ENCODE measurements at places on chromosomes 16 and 17.

DNA sequence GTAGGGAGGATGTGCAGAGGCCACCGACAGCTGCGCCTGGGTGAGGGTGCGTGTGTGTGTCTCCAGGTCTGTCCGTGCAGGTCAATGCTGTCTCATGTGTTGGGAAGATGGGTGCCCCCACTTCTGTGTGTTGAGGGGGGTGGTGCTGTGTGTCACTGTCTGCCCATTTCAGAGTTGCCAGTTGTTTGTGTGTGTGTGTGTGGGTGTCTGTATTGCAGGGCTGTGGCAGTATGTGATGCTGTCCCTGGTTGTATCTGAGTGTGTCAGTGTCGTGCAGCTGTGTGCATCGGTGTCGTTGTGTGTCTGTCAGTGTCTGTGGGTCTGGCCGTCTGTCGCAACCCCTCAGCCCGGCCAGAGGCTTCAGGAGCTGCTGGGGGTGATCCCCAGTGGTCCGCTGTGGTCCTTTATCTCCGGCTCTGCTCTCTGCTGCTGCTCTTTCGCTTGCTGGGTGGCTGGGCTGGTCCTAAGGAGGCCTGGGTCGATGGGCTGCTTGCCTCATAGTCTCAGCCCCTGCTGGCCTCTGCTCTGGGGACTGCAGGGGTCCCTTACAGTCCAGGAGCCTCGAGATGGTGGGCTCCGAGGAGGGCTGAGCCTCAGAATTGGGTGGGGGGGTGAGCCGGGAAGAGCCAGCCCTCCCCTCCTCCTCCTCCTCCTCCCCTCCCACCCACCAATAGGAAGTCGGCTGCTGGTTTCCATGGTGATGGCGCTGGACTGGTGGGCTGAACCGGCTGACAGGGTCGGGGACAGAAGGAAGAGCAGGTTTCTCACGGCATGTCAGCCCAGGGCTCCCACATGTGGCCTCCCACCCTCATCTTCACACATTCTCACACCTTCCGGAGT is at the start of gene TSPOAP1:
Gene TSPOAP1, minus strand, starts transcription at position 601 of the 840 bp plus-strand sequence. CDS start 875 bp downstream, outside the sequence.
- DNase-seq, result no peak

DNA sequence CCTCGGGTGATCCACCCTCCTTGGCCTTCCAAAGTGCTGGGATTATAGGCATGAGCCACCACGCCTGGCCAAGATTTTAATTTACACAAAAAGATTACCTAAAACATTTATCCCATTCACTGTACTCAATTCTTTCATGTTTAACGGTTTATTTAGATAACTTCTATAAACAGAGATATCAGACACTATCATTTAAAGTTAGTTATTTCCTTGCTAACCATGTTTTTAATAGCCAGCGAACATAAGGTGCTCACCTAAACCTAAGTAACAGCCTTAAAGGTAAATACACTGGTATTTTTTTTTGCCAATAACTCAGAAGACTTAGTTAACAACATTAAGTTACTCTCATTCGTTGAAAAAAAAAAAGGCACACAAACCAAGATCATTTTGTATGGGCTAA is 82.0 kb upstream of the C17orf78 start:
- no peak for DNase-seq

DNA sequence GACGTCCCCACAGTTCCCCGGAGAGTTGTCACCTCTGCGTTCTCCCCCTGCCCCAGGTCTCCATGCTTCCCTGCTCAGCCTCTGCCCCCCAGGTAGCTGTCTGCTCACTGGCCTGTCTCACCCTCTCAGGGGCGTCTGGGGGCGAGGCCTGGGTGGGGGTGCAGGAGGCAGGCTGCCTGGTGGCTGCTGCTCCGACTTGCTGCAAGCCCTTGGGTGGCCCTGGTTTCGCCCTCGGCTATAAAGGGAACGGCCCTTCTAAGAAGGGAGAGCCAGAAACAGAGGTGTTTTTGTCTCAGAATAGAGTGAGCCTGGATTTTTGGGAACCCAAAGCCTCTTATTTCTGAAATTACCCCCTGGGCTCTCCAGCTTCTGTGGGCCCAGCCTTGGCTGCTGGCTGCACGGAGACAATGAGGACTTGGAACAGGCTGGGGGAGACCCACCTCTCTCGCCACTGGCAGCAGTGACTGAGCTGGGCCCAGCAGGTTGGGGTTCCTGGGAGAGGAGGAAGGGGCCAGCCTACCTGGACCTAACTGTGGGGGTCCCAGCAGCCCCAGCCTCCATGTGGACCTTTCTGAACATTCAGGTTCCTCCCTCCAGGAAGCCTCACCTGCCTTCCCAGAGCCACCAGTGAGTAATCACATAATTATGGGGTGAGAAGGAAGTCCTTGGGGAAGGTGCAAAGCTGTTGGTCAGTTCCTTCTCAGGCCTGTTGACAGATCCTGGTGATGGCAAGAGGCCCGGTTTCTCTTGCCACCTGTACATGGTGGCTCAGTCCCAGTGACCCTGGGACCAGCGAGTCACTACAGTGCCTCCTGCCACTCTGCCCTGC is 15.5 kb upstream of the SPNS2 start:
- DNase-seq, result no peak

DNA sequence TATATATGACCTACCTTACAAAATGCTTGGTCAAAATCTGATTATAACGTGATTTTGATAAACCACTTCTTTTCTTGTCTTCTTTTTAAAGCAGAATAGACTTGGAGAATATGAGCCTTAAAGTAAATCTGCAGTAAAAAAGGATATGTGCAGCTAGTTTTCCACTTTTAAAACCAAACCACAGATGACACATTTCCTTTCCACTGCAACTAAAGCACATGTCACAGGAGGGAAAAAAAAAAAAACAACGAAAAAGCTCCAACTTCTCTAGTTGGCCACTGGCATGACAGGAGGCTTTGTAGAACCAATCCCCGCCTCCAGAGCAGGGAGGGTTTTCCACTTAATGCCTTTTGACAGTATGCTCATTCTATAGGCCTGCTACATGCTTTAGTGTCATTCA is at the start of gene EVI2A:
Gene EVI2A, minus strand, starts transcription at position 142 of the 400 bp plus-strand sequence. CDS start 2,609 bp downstream, outside the sequence.
- peak; percentile 7 for DNase-seq

- DNase-seq, result no peak
These were observed 424.6 kb upstream of the C16orf82 start for GRCh38 chr16:26642047-26642664.

DNA sequence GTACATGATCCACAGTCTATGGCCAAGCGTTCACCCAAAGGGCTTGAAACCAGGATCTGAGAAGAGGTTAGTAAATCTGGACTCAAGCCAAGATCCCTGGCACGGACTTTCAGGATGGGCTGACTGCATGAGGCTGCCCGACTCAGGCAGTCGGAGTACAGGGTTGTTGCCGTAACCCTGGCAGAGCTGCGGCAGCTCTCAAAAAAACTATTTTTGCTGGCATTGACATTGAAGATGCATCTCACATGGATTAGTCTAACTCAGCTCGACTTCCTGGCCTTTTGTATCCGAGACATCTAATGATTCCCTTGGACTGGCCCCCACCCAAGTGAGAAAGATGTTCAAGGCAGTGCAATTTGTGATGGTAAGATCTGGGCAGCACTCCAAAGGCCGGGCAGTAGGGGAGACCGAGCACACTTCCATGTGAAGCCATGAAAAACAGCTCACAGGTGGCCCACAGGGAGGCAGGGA is 6.2 kb downstream of the SLC47A1 start:
- DNase-seq, result no peak

GRCh38 chr16:31085873-31086628 is 2.7 kb downstream of the PRSS53 start:
- DNase-seq, result no peak

DNA sequence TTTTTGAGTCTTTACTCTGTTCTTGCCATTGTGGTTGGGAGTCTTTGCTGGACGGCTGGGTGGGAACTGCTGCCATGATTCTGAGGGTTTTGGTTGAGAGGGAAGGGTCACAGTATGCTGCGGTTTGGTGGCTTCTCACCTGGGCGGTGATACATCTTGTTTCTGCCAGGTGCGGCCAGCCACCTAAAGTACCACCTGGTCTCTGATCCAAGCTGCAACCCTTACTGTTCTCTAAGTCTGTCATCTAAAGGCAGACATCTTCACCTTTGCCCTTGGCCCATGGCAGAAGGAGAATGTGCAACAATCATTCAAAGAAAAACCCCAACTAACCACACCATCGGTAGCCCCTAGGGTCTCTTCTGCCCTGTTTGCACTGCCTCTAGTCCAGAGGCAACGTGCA is 19.6 kb upstream of the MPO start:
- DNase-seq, result no peak

- peak; percentile 45 for DNase-seq
These were observed 5.3 kb upstream of the HIC1 start for GRCh38 chr17:2049333-2050299.

- no peak for DNase-seq
These were observed 118.4 kb upstream of the HSBP1 start for GRCh38 chr16:83689385-83689831.

DNA sequence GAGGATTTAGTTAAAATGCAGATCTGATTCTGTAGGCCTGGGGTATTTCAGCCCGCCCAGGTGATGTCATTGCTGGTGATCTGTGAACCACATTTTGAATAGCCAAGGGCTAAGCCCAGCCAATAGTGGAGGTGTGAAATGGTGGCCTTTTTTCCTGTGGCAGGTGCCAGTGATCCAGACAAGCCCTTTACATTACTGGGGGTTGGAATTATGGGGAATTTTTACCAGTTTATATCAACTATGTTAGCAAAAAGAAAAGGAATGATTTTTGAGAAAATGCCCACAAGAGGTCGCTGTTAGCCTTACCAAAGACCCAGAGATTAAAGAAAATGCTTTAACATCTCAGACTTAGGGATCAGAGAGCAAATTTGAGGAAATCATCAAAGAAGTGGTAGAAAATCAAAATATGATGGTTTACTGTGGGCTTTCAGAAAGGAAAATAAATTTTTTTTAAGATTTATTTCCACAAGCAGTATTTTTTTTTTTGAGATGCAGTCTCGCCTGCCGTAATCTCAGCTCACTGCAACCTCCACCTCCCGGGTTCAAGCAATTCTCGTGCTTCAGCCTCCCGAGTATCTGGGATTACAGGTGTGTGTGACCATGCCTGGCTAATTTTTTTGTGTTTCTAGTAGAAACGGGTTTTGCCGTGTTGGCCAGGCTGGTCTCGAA is 3.9 kb downstream of the VPS35L start:
- DNase-seq, result no peak

DNA sequence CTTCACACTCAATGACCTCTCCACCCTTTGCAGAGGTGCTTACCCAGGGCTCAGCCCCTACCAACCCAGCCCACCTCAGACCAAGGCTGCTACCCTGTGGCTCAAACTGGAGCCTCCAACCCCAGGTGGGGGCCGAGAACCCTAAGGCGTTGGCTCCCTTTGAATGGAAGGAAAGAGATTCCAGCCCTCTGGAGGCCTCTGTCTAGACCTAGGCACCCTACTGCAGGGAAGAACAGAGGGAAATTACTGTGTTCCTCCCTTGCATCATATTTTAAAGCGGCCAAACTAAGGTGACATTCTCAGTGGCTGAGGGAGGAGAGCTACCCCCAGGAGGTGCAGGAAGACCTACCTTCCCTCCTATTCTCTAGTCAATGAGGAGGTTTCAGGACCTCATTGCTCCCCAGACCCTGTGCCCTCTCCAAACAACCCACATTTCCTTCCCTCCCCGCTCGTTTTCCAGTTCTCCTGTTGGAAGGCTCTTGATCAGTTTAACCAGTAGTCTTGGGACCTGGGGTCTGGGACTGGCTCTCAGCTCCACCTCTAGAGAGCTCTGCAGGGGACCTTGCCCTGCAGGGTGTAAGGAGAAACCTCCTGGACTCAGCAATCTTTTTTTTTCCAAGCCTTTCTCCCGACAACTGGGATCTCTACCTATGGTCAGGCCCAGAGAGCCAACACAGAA is 5.5 kb upstream of the HOXB8 start:
- DNase-seq, result no peak

DNA sequence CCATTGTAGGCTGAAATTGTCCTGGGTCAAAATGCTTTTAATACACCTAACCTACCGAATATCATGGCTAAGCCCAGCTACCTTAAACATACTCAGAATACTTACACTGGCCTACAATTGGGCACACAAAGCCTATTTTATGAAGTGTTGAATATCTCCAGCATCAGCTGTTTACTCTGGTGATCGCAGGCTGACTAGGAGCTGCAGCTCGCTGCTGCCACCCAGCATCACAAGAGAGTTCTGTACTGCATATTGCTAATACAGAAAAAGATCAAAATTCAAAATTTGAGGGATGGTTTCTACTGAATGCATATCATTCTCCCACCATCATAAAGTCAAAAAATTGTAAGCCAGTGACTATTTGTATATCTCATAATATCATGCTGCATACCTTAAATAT is 55.3 kb downstream of the ULK2 start:
- DNase-seq, result no peak

DNA sequence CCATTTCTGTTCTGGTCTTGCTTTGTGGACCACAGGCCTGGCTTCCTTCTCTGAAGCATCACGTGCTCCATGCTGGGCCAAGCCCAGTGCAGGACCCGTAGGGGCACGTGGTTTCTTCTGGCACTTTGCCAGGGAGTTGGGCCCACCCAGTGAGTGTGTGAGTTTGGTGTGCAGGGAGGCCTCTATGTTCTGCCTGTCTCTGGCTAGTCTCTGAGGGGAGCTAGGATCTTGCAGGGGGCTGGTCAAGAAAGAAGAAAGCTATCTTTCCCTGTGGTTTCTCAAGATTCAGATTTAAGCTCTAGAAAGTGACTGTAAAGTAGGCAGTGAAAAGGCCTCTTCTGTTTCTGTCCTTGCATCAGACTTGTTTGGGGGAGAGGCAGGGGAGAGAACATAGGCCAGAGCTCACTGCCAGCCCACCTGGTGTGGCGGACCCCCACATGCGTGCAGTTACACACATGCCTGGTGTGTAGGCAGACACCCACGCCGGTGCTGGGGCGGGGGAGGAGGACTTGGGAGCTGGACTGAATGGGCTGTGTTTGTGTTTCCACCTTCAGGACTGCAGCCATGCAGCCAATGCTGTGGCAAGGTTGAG is 11.8 kb downstream of the LASP1 start:
- peak; percentile 43 for DNase-seq

DNA sequence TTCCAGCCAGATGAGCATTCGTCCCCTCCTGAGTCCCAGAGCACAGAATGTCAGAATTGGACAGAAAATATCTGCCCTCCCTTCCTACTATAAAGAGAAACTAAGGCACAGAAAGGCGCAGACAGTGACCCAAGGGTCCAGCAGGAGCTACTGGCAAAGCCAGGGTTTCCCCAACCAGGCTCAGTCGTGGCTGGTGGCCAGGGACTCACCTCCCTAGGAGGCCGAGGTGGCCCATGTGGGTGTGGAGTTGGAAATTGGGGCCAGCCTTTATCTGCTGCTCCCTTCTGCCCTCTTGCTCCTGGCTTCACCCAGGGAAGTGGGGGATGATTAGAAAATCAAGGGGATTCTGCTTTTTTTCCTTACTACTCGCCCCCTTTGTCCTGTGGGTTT is 1.1 kb downstream of the DRC7 start:
- DNase-seq, result no peak

DNA sequence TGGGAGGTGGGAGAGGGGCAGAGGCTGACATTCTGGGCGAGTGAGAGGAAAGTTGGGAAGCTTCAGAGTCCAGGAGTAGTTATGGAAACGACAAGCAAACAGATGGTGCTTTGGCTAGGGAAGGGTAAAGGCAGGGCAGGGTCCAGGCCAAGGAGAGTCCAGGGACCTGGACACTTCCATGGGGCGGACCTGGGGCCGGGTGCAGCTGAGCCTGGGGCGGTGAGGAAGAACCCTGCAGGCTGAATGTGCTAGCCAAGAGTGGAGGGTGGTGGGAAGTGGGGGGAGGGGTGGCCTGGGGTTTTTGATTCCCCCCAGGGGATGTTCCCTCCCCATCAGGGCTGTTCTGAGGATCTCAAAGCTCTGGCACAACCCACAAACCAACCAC is 2.6 kb downstream of the PPP1R9B start:
- DNase-seq, result peak; percentile 49

Measured in substantia nigra (tissue), 51 donors.